ENCODE measurements at places on chromosomes 3 and 15.

DNA sequence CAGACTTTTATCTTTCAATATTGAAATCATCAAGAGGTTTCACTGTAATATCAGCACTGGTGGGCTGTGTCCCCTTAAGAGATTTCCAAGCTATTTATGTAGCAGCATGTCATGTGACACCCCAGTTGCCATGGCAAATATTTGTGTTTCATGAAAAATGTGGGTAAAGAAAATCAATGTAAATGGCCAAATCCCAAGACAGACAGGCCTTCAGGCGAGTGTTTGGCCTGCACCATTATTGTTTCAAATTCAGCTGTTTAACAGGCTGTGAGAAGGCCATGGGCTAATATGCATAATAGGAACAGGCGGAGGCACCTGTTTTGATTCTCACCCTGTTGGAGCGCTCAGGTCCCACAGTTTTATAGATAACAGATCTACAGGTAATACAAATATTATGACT is 104.2 kb downstream of the IQCH start:
- no peak for DNase-seq

GRCh38 chr3:196697270-196697669 is 14.8 kb downstream of the CEP19 start:
- no peak for DNase-seq

GRCh38 chr15:101058735-101059134 is 139.6 kb downstream of the LRRK1 start:
- no peak for DNase-seq

- DNase-seq = no peak
Measured at GRCh38 chr3:143974271-143975238, 2.9 kb downstream of the DIPK2A start.

- no peak for DNase-seq
Measured at GRCh38 chr3:107880702-107881101, 210.1 kb downstream of the CD47 start.

Measured in activated CD4-positive, alpha-beta T cell treated with anti-CD3 and anti-CD28 coated beads, Interleukin-2, amount 50 U/mL, for 24 hours (primary cell).